MG63 (cell line): ENCODE measurements at places on chromosomes 3 and 15.

DNA sequence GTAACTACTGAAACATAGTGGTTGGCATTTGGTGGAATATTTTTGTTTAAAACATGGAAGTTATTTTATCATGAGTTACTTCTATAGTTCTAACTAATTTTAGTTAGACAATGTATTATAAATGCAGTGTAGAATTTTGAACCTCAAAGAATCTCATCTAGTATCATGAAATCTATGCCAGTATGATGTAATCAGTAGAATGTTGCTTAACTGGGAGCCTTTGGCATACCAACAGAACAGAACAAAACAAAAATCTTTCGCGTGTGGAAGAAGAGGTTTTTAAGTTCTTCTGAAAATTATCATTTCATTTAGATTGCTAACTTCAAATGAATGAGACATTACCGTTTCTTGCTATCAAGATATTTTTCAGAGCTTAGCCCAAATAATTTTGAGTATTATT, 98.4 kb upstream of the LRRFIP2 start:
- DNase-seq: no peak

DNA sequence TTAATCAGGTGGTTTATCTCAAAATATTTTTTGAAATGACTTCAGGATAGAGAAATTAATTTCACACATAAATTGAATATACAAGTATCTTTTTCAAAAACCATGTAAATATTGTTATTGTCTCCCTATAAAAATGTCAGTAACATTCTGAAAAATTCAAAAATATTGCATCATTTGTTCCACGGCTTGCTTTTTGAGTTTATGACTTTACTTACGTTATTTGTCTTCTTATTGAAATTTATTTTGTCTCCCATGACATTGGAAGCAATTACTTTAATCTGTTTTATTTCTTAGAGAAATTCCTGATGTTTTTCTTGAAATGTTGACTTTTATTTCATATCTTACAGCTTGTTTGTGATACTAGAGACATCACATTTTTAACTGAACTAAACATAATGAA, 56.9 kb upstream of the P2RY1 start:
- no peak for DNase-seq

- DNase-seq: no peak
These were observed 56.8 kb downstream of the KAT2B start for GRCh38 chr3:20097015-20097414.

DNA sequence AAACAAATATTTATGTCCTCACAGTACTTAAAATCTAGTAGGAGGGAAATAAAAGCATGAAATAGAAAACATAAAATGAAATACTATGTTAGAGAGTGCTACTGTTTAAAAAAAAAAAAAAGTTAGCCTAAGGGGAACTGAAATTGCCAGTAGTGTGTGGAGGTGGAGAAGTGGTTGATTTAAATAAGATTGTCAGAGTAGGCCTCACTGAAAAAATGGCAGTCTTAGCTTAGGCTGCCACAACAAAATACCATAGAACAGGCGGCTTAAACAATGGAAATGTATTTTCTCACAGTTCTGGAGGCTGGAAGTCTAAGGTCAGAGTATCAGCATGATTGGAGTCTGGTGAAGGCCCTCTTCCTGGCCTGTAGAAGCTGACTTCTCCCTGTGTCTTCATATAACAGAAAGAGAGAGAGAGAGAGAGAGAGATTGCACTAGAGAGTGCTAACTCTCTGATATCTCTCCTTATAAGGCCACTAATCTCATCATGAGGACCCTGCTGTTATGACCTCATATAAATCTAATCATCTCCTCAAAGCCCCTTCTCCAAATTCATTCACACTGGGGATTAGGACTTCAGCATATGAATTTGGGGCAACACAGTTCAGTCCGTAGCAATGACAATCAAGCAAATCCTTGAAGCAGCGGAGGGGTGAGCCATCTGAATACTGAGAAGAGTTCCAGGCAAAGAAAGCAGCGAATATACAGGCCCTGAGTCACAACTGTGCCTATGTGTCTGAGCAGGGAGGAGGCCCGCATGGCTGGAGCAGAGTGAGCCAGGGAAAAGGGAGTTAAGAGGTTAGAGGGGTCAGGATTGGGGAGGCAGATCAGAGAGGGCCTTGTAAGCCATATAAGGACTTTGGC, 23.6 kb upstream of the LRRC34 start:
- DNase-seq: no peak

DNA sequence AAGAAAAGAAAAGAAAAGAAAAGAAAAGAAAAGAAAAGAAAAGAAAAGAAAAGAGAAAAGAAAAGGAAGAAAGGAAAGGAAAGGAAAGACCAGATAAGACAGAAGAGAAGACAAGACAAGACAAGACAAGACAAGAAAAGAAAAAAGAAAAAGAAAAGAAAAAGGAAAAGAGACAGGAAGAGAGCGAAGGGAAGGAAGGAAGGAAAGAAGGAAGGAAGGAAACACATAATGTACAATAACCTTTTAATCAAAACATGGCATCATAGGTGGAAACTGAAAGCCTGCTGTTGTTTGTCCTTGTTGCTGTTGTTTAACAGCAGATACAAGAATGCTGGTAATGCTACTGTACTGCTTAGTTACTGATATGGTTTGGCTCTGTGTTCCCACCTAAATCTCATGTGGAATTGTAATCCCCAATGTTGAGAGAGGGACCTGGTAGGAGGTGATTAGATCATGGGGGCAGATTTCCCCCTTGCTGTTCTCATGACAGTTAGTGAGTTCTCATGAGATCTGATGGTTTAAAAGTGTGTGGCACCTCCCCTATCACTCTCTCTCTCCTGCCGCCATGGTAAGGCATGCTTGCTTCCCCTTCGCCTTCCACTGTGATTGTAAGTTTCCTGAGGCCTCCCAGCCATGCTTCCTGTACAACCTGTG, 67.3 kb downstream of the MCF2L2 start:
- no peak for DNase-seq

- no peak for DNase-seq
These were observed 12.0 kb upstream of the LMAN1L start for GRCh38 chr15:74800559-74801094.

DNA sequence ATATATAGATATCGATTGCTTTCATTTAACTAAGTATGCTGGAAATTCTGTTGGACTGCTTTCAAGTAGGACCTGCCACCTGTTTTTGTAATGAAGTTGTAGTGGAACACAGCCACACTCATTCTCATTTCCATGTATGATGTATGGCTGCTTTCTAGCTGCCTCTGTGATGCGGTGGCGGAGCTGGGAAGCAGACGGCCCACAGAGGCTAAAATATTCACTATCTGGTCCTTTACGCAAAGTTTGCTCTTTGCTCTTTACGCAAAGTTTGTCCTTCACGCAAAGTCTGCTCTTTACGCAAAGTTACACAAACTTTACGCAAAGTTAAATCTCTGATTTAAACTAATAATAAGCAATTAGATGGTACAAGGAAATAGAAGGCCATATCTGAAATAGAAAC, 91.5 kb downstream of the DLG1 start:
- no peak for DNase-seq

GRCh38 chr3:112460519-112461195, 38.6 kb downstream of the BTLA start:
- no peak for DNase-seq

- DNase-seq: peak; percentile 48
These were observed at the start of gene GLDN for GRCh38 chr15:51341366-51342226. TSS of gene GLDN (plus strand) at chr15:51341655. CDS start at chr15:51341685, 30 bp downstream.

- DNase-seq: no peak
These were observed 269.2 kb upstream of the CTNNB1 start for GRCh38 chr3:40930131-40930538.

GRCh38 chr3:185040425-185040824, 112.4 kb downstream of the C3orf70 start:
- DNase-seq: no peak

GRCh38 chr3:176354843-176355242, 842.4 kb downstream of the TBL1XR1 start:
- no peak for DNase-seq

DNA sequence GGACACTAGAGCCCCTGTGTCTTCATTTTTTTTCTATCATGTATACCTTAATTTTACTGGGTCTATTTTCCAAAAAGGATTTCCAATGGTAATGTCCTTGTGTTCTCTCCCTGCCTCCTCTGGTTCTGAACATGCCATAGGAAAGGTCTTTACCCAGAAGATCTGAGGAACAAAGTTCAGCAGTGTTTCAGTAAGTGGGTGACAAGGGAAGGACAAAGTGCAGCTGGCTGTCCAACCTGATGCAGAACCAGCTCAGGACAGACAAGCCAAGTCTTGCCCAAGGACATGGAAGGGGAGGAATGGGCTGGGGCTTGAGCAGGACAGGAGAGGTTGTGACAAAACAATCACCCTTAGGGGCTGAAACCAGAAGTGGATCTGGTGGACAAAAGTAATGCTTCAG, 61.2 kb upstream of the STRIT1 start:
- no peak for DNase-seq

DNA sequence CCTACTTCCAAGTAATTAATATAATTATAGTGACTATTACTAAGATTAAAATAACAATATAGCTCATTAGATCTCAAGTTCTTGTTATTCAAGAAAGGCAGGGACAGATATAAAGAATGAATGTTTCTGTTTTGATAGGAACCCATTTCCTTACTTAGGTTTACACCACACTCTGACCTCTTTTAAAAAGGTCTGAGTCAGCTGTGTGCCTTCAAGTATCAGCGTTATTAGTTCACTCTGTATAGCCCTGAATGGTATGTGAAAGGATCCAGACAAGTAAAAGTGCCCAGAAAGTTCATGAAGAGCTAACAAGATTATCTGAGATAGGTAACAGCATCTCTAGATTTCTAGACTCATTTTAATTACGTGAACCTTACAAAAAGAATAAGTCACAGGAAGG, 28.9 kb downstream of the PDCD10 start:
- DNase-seq: no peak

- no peak for DNase-seq
These were observed 1.7 kb downstream of the PRTG start for GRCh38 chr15:55740981-55741832.

GRCh38 chr3:114421204-114421603, 127.4 kb downstream of the TIGIT start:
- no peak for DNase-seq

- DNase-seq: no peak
These were observed 12.3 kb upstream of the CHD2 start for GRCh38 chr15:92887869-92888268.

GRCh38 chr3:134136604-134137003, 106.9 kb upstream of the SLCO2A1 start:
- DNase-seq: no peak

GRCh38 chr3:136263251-136263650, 13.1 kb downstream of the PCCB start:
- no peak for DNase-seq

DNA sequence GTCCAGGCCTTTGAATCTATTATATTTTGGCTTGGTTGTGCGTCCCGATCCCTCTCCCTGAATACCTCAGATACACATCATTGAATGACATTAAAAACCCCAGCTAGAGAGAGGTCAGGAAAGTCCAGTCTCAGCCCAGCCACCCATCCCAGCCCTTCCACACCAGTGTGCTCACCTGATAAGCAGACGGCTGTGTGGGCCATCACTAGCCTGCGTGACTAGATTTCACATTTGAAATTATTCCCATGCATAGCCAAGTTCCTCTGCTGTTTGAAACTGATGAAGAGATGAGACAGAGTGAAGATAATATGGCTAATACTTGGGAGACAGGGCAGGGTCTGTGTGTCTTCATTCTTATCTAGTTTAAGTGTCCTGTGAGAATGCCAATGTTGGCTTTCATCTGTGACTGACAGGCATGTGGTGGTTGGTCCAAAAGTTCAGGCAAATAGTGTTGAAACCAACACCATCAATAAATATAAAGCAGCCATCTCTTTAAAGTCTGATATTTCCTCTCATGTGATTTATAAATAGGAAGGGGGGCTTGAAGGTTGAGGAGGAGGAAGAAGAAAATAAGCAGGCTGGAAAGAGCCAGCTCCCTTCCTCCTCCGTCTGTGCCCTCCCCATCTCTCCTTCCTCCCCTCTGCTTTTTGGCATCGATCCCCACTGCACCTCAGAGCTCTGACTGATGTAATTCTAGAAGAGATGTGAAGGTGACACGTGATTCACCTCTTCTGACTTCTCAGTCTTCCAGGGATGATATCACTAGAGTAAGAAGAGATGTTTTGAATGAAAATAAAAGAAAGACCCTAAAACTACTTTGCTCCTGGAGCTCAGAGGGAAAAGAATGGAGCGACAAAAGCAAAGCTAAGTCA, 5.1 kb downstream of the FAM43A start:
- DNase-seq: peak; percentile 37

GRCh38 chr15:58932710-58933280, 684 bp downstream of the SLTM start:
- DNase-seq: peak; percentile 41

DNA sequence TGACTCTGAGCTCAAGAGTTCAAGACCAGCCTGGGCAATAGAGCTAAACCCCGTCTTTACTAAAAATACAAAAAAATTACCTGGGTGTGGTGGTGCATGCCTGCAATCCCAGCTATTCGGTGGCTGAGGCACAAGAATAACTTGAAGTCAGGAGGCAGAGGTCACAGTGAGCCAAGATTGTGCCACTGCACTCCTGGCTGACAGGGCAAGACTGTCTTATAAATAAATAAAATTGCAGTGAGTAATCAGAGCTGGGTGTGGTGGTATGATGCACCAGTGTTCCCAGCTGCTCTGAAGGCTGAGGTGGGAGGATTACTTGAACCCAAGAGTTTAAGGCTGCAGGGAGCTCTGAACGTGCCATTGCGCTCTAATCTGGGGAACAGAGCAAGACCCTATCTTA, 55.9 kb upstream of the GCNT3 start:
- DNase-seq: peak; percentile 73

DNA sequence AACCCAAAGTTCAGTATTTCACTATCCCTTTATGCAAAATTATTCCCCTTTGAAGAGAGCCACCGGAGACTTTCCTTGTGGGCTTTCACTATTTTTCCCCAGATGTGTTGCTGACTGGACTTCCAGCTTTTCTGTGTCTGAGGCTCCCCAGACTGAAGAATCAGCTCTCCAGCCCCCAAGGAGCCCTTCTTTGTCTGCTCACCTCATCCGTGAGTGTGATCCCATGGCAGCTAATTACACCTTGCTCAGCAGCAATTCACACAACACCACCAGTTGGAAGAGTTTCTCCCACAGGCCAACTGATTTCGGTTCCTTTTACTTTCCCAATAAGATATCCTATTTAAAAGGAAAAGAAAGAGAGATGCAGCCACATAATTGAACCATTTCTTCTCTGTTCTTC, 249.5 kb upstream of the TRIM42 start:
- DNase-seq: no peak

DNA sequence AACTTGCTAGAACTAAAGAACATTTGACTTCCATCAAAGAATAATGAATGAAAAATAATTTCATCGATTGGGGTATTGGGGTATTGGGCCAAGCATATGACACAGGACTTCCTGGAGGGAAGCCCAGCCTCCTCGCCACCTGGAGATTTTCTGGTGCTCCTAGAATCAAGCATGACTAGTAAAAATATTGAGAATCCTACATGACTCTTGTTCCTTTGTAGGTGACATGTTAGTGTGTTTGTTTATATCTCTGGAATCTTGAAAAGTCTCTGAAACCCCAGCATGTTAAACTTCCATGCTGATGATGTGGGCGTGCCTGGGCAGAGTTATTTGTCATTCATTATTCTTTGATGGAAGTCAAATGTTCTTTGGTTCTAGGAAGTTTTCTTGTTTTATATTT, 90.1 kb upstream of the EPHB3 start:
- no peak for DNase-seq

GRCh38 chr3:139548801-139549200, 9.3 kb upstream of the RBP1 start:
- DNase-seq: no peak
